ENCODE measurements at places on chromosomes 3 and 15.

DNA sequence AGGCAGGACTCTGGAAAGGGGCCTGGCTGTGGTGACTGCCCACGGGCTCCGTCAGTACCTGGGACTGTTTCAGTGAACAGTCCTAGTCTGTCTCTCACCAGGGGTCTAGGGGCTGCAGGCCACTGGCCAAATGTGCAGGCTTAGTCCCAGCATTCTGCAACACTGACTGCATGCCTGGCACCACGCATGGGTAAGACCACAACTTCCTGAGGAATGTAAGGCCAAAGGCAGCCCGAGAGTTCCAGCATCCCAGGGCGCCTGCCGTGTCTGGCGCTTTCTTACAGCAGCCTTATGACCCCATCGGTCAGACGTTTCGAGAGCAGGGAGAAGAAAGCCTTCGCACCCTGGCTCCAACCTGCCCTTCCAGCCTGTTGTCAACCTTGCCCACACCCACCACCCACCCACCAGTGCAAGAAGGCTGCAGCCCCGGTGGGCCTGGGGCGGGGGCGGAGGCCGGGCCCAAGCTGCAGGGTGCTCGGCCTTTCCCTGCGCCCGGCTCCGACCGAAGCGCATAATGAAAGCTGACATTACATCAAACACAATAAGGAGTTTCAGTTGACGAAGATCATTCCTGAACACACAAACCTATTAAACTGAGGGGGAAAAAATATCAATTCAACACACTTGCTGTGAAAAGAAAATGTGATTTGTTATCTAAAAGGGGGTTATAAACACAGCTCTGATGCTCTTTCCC is 29.5 kb upstream of the TMEM115 start:
- no peak for DNase-seq

DNA sequence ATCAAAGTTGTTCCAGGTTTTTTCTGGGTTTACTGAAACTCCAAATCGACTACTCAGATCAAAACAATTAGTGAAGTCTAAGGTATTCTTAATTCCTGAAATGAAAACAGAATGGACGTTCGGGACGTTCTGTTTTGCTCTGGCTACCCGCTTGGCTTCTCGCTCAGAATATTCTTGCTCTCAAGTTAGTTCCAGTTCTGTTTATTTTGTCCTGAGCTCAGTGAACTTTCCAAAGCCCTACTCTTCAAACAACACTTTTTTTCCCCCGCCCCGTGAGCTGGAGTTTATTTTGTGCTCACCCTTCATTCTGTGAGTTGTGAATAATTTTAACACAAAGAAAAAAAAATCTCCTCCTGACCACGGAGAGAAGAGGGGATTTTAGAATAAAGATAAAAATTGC is 72.6 kb downstream of the SAMMSON start:
- DNase-seq, result no peak

- DNase-seq, result no peak
Observed at GRCh38 chr3:149415484-149415883, 38.0 kb upstream of the TM4SF1 start.

- no peak for DNase-seq
Observed at GRCh38 chr3:103685939-103686338, 1251.1 kb downstream of the ZPLD1 start.

GRCh38 chr15:30033211-30033610 is 49.5 kb upstream of the GOLGA8J start:
- DNase-seq, result no peak

DNA sequence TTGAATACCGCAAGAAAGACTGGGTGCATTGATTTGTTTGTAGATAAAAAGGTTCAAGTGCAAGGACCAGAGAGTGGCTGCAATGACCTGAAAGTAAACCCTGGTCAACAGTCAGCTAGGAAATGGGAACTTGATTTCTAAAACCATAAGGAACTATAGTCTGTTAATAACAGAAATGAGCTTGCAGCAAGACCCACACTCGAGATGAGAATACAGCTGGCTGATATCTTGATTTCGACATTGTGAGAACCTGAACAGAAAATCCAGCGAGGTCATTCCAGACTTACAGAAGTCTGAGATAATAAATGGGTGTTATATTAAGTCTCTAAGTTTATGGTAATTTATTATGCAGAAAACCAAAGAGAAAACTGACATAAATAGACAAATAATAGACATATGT is 177.3 kb downstream of the NFKBIZ start:
- no peak for DNase-seq

DNA sequence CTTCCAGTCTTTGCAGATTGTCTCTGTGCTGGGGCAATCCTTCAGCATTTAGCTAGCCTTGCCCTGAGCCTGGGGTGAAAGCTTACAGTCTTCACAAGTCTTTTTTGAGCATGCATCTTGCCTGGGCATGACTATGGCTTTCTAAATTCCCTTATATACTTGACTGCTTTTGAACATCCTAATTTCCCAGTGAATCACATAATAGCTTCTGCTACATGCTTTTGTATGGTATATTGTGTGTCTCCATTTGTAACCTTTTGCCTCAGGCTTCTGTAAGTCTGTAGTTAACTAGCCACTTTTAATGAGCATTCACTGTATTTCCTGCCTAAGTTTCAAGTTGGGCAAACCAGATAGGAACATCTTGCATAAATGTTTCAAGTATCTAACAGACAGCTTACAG is 76.8 kb downstream of the CHCHD4 start:
- no peak for DNase-seq

GRCh38 chr3:103609472-103609871 is 1174.7 kb downstream of the ZPLD1 start:
- no peak for DNase-seq

DNA sequence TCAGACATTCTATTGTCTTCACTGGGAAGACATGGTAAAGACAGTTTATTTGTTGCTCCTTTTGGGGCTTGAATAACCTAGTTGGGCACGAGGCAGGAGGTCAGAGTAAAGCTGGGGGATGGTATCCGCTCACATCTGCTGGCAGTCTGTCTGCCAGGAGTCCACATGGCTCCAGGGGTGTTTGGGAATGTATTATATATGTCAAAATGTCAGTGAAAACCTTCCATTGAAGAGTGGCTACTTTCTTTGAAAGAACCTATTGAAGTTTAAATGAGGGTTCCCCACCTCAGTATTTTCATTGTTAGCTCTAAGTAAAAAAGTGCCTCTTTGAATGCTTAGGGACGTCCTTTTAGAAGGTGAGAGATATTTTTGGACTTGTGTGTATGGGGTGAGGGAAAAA is 68.4 kb downstream of the CLDN11 start:
- DNase-seq, result no peak

GRCh38 chr3:107848351-107848915 is 242.4 kb downstream of the CD47 start:
- DNase-seq, result no peak

- DNase-seq, result no peak
Observed at GRCh38 chr15:101556273-101556672, 66.8 kb upstream of the PCSK6 start.

DNA sequence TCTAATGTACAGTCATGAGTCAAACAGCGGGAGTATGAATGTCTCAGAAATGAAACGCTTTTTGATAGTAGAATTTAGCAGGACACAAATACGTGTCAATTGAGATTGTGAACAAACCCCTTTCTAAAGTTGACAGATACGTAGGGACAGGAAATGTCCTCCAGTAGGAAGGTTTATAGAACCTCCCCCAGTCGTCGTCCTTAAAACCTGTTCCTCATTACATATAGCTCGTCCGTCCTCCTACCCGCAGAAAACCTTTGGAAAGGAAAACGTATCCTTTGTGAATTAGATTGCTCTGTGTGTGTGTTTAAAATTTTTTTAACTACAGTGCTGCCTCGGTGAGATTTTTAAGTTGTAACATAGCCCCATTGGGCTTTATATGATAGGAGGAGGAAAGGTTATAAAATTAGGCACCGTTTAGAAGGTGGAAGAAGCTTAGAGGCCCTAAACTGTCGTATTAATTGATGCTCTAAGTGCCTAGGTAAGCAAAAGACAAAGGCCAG is 4.1 kb downstream of the UBE2E1 start:
- DNase-seq, result no peak

DNA sequence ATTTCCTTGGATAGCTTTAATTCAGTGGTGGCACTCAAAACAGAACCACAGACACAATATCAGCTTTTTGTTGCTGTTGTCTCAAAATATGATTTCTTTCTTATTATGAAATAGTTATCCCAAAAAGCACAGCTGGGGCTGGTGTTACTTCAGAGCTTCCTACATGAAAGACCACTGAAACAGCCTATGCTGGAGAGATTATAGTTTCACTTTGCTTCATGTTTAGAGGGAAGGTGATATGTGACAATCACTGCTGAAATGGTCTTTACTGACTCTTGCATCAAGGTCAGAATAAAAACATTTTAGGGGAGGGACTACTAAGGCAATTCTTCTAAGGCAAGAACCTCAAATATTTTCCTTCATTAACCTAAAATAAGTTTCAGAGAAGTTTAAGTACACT is 190.7 kb downstream of the TNIK start:
- DNase-seq, result no peak

- no peak for DNase-seq
Observed at GRCh38 chr15:48582452-48583247, 62.9 kb downstream of the FBN1 start.

DNA sequence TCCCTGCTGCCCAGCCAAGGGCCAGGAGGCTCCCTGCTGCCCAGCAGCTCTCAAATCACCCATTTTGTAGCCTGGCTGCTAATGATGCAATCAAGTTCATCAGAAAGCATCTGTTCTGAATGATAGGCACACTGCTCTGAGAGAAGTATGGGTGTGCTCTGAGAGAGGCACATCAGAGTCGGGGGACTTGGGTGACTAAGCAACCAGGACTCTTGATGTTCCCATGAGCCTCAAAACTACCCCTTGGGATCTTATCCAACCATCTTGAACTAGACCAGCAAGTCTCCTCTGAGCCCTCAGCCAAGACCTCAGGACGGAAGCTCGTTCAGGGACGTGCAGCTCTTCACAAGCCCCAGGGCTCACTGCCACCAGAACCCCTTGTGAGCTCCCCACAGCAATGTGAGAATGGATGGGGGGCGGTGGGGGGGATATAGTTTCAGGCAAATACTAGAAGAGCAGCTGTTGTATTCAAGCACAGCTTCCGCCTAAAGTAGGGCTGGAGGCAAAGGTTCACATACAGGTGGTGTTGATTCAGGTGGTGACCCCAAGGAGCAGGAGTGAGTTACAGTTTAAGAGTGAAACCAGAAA is 52.2 kb upstream of the HES1 start:
- no peak for DNase-seq

GRCh38 chr3:30135190-30135589 is 471.2 kb upstream of the TGFBR2 start:
- no peak for DNase-seq

- no peak for DNase-seq
Observed at GRCh38 chr3:27452368-27453090, 31.7 kb downstream of the SLC4A7 start.

DNA sequence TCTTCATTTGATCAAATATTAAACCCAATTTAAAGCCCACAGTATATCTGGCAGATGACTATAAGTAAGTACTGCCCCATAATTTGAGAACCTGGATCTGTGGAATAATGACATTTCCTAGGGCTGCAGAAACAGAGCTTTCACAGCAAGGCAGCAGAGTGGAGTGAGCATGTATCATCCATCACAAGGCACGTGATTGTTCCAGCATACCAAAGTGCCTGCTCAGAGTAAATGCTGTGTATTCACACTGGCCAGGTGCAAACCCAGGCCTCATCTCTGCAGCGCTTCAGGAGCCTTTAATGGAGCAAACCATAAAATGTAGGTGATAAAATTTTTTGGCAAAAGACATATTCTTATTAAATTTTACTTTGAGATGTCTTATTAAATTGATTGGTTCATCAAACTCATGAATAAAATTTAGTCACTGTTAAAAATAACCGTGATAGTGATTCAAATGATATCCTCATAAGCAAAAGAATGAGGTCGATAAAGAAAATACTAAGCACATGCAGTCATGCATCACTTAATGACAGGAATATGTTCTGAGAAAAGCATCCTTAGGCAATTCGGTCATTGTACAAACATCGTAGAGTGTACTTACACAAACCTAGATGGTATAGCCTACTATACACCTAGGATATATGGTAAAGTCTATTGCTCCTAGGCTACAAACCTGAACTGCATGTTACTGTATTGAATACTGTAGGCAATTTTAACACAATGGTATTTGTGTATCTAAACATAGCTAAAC is 99.3 kb upstream of the SLC24A5 start:
- no peak for DNase-seq

DNA sequence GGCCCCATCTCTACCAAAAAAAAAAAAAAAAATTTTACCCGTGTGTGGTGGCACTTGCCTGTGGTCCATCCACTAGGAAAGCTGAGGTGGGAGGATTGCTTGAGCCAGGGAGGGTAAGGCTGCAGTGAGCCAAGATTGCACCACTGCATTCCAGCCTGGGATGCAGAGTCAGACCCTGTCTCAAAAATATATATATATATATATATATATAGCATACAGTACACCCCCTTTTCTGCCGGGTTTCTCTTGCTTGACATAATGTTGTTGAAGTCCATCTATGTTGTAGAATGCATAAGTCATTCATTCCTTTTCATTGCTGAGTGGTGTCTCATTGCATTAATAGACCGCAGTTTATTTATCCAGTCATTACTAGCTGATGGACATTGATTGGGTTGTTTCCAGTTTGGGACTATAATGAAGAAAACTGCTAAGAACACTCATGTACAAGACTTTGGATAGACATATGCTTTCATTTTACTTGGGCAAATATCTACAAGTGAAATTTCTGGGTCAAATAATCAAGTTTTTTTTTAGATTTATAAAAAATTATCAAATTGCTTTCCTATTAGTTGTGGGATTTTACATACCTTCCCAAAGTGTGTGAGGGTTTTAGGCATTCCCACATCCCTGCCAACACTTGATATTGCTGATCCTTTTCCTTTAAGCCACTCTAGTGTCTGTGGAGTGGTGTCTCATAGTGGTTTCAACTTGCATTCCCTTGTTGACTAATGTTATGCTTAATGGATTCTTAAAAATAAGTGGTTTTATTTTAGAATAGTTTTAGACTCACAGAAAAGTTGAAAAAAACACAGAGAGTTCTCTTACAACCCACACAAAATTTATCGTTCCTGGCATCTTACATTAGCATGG is 2.1 kb upstream of the PRR20G start:
- DNase-seq, result no peak

DNA sequence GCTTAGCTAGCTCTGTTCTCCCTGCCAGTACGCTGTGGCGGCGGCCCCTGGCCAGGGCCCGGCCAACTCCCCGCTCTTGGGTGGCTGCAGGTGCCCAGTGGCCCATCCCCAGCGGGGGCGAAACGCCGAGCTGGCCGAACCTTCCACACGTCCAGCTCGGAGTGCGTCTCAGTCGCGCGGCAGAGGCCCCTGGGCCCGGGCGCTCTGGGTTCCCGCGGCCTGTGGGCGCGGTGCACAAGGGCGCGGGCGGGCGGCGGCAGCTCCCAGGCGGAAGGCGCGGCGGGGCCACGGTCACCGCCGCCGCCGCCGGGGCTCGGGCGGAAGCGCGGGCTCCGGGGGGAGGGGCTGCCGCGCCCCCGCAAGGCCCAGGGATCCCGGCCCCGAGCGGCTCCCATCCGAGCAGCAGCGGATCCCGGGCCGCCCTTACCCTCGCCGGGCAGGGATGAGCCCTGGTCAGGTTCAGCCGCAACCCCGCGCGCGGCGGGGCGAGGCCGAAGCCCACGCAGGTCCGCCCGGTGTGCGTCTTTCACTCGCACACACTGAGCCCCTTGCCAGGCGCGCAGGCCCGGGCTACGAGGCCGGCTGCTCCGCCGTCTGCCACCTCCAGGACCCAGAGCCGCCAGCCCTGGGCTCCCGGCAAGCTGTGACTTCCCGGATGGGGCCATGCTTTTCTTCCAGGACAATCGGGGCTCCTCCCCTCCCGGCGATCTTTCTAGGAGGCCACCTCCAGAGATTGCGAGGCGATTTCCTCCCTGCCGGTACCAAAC is 54.2 kb downstream of the CCDC54 start:
- DNase-seq, result peak; percentile 13

GRCh38 chr3:151859233-151859673 is 14.2 kb upstream of the SUCNR1 start:
- no peak for DNase-seq

Data from activated CD4-positive, CD25-positive, alpha-beta regulatory T cell (primary cell).